CD4-positive, alpha-beta T cell treated with Interleukin-17A for 4 hours (primary cell): ENCODE measurements at places on chromosomes 3 and 15.

DNA sequence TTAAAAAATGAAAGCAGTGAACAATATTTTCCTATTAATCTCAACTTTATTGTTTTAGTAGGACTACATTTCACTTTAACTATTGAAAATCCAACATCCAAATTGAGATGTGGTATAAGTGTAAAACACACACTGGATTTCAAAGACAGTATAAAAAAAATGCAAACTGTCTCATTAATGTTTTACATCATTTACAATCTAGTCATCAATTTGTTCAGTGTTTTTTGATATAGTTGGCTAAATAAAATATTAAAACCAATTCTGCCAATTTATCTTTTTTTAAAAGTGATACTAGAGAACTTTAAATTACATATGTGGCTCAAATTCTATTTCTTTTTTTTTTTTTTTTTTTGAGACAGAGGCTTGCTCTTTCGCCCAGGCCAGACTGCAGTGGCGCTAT is 95.1 kb downstream of the NPTN start:
- no peak for DNase-seq

DNA sequence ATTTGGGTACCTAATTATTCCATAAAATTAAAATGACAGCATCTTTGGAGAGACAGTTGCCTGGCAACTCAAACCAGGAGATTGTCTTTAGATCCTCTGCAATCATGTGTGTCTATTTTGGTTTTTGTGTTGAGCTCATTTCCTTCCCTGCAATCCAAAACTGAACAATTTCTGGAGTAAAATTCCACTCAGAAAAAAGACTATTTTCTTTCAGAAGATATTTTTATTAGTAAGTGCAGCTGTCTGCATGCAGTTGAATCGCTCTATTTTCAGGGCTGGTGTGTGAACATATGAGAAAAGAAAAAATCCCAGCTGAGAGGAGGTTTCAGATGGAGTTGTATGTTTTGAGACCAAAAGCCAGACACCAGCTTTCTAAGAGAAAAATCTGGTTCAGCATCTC is 41.9 kb upstream of the DYNC1LI1 start:
- no peak for DNase-seq

GRCh38 chr3:194395778-194396538 is 3.1 kb downstream of the GP5 start:
- DNase-seq: peak; percentile 73

GRCh38 chr15:95610945-95611344 is 719.6 kb upstream of the NR2F2 start:
- no peak for DNase-seq

DNA sequence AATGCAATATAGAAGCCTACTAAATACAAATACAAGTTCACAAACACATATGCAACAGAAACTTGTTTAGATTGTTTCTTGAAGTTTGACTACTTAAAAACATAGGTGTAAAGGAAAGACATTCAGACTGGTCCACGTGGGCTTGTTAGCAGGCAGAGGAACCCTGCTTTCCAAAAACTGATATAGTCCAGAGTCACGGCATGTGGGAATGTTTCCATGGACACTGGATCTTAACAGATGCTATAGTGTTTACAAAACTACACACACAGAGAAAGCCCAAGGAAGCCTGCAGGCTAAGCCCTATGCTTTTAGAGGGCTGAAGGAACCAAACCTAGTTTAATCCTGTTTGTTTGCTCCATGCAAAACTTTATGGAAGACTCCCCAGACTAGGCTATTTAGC is 45.2 kb upstream of the LRRC58 start:
- no peak for DNase-seq

- DNase-seq: no peak
Observed at GRCh38 chr3:16364963-16365362, 100.0 kb downstream of the OXNAD1 start.

GRCh38 chr3:3881050-3881449 is 81.8 kb downstream of the LRRN1 start:
- no peak for DNase-seq

DNA sequence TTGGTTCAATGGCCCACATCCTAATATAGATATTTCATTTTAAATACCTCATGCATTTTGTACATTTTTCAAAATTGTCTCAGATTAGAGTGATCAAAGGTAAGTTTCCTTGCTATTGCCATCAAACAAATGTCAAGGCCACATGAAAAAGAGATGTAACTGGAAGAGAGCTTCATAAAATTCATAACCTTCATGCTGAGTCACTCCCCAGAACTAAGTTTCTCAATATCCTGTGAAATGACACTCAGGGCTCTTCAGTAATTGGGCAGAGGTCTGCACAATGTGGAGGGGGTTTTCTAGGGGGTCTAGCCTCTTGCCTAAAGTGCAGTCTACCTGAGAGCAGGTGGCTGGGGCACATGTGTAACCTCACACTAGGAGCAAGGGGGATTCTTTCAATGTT is 152.2 kb upstream of the SLC2A2 start:
- DNase-seq: no peak

- DNase-seq: no peak
Observed at GRCh38 chr15:64146885-64147681, 4.4 kb upstream of the SNX22 start.

DNA sequence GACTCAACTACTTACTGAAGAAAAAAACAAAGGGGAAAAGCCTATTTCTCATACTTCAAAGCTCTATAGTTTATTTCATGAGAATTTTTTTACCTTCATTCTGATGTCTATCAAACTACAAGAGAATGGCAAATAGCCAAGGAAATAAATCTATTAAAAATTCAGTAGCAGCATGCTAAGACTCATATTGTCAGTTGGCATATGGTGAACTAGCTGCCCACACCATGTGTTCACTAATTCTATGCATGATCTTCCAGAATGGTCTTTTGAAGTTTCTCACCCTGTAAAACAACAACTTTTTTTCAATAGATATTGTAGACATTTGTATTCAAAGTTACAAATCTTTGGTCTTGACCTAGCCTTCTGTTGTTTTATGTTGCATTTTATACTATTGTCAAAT is 386.2 kb downstream of the RSL24D1 start:
- no peak for DNase-seq

- DNase-seq: no peak
Observed at GRCh38 chr3:34725774-34726173, 913.6 kb upstream of the ARPP21 start.

- no peak for DNase-seq
Observed at GRCh38 chr3:48696601-48697000, 10.9 kb upstream of the NCKIPSD start.

- DNase-seq: no peak
Observed at GRCh38 chr3:95719481-95719880, 1094.9 kb upstream of the EPHA6 start.

DNA sequence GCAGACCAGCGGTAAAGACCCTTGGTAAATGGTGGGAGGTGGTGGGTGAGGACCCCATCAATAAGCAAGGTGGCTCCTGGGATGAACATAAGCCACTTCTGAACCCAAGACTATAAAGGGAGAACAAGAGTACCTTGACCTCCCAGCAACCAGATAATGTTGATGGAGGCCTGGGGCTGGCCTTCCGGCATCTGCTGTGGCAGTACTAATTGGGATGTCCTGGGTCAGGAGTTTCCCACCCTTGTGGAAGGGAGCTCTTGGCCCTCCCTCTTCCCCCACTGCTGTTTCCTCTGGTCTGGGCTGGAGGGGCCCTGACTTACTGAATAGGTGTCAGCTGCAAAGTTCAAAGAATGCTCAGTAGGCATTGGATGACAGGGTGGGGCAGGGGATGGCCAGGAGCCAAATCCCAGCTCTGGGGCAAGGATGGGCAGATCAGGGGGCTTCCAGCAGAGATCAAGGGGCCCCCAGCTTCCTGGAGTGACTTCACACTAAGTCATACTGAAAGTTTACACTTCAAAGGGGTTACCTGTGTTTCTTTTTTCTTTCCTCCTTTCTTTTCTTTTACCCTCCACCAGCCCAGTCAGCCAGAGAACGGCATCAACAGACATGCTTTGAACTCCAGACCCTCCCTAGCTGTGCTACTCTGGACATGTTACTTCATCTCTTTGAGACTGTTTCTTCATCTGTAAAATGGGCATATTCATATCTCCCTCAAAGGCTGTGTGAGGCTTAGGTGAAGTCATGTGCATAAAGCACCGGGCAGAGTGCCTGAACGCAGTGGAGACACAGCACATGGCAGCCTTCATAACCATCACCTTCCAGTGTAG is 1.5 kb downstream of the RBP1 start:
- no peak for DNase-seq

DNA sequence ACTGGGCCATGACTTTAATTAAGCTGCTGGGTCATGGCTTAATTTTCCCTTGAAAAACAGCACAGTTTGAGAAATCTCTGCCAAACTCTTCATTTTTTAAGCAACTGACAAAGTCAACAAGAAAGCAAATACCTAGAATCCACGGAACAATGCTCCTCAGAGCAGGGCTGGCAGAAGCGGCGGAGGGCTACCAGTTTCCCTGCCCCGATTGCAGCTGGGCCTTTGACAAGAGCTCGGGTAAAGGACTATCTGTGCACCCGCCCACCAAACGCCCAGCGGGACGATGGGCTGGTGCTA is 1.2 kb downstream of the GOLIM4 start:
- peak; percentile 5 for DNase-seq

- DNase-seq: no peak
Observed at GRCh38 chr15:81792646-81793045, 253.2 kb downstream of the MEX3B start.

DNA sequence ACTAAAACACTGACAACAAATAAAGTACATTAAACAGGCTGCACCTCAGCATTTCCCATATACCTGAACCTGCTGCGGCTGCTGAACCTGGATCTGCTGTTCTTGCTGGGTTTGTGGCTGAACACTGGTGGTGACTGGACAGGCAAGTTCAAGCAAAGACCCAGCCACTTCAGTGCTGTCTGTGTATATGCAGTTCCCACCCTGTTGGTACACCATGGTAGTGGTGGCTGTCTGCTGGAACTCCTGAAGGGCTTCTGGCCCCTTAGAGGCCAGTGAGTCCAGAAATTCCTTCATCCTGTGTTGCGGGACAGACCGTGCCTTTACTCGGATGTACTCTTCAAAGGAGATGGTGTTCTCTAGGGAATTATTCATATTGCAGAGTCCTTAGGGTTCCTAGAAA is 17.2 kb downstream of the QRICH1 start:
- no peak for DNase-seq

- no peak for DNase-seq
Observed at GRCh38 chr15:73884159-73884558, 10.8 kb downstream of the TBC1D21 start.

DNA sequence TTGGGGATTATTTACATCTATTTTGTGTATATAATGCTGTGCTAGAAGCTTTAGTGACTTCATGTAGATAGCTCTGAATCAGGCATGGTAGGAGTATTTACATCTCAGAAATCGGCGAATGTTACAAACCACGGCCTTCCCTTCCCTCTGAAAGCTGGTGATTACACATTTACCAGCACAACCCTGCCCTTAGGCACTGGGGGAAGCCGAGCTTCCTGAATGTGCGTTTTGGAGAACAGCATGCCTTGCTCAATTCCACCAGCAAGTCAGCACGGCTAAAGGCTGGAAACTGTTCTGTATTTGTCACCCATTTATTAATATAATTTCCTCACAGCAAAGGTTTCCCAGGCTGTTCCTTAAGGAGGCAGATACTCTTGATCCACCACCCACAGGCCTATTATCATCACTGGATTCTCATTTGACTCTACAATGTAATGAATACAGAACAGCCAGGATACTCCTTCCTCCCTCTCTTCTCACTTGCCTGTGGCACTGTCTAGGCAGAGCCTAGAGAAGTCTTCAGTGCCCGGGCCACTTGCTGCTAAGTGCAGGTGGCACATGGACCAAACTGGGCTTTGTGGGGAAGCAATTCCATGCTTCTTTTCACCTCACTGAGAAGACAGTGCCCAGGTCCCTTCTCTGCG is 55.2 kb upstream of the CACNA2D3 start:
- no peak for DNase-seq

GRCh38 chr3:184977796-184978195 is 165.8 kb downstream of the VPS8 start:
- DNase-seq: no peak

DNA sequence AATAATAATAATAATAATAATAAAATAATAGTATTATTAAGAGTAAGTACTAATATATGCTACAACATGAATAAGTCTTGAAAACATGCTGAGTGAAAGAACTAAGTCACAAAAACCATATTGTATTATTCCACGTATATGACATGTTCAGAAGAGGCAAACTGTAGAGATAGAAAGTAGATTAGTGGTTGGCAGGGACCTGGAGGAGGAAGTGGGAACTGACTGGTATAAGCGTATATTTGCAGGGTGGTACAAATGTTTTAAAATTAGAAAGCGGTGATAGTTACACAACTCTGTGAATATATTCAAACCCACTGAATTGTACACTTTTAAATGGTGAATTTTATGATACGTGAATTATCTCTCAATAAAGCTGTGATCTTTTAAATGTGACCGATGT is 32.8 kb downstream of the LRRK1 start:
- DNase-seq: no peak

DNA sequence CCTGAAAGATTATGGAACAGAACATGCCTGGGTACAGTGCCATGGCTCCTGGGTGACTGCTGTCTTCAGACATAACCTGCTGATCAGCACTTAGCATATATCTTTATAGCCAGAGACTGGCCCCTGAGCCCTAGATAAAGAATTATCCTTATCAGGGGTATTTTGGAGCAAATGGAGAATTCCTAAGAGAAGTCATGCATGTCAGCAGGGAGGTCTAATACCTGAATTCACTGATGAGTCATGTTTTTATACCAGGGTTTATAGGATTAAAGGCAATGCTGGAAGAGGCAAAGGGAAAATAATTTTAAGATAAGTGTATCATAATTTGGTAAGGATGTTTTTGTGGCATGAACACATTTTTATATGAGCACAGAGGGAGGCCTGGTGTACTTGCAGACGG is 159.8 kb downstream of the ADAMTSL3 start:
- no peak for DNase-seq

- no peak for DNase-seq
Observed at GRCh38 chr15:67505675-67506572, 15.0 kb upstream of the C15orf61 start.

- no peak for DNase-seq
Observed at GRCh38 chr3:63808633-63809032, 10.5 kb upstream of the C3orf49 start.

DNA sequence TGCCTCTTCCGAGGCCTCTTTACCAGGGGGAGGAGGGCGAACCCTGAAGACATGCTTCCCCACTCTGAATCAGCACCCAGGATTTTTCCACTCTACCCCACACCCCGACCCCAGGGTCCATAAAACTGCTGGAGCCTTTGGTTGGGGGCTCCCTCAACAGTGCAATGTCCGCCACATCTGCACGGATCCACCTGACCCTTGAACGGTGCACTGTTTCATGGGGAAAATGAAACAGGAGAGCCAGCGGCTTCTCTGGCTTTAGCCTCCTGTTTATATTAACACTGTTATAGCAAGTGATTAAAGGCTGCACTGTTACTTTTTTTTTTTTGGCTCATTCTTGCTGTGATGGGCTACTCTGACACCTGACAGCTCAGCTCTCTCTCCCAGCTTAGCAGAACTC is 124.1 kb upstream of the DLG1 start:
- DNase-seq: no peak

DNA sequence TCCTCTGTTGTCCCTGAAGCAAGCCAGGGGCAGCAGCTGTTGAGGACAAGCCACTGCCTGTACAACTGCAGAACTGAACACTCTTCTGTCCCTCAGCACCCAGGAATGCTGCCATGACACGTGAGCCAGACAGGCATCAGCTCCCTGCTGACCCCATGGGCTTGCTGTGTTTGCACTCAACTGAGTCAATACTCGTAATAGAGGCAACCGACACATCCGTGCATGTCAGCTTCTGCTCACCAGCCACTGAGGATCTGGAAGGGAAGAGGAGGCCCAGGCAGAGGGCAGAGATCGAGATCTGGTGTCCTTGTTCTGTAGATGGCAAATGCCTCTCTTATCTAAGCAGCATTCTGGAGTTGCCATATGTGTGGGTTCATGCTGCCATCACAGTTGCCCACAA is 54.3 kb upstream of the SEC61A1 start:
- DNase-seq: no peak
